NCI-H524 treated with DMSO at 0.1 percent for 48 hours (cell line): ENCODE measurements at places on chromosomes 1 and 21.
A peak's percentile ranks its signal among the peaks of the same experiment; 100 is the strongest.

DNA sequence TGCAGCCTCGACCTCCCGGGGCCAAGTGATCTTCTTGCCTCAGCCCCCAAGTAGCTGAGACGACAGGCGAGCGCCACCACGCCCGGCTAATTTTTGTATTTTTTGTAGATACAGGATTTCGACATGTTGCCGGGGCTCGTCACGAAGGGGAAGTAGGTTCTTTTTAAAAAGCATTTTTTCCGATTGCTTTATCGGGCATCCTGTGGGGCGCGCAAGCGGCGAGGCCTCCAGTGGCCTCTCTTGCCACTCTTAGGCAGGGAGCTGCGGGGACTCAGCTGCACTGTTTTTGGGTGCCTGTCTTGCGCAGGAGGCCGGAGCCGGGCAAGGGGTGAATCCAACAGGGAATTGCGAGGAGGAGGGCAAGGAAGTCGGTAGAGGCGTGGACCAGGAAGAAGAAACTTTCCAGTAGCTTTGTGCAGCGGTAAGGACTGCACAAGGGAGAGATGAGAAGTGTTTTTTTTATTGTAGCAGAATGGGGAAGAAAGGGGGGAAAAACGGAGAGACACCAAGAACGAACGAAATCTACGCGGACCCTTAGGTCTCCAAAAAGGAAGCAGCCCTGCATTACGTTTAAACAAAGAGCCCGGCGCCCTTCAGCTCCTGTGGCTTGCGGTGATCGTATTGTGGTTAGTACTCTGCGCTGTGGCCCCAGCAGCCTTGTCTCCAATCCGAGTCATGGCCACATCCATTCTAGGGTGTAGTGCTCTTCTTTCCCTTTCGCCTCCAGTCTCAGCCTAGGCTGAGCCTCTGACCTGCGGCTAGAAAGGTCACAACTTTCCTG is 164.8 kb downstream of the PPIAL4G start:
- DNase-seq, result no peak

- no peak for DNase-seq
These were observed 8.6 kb downstream of the TMED5 start for GRCh38 chr1:93171549-93172034.

- no peak for DNase-seq
These were observed 26.8 kb downstream of the KIF1B start for GRCh38 chr1:10237157-10237539.

DNA sequence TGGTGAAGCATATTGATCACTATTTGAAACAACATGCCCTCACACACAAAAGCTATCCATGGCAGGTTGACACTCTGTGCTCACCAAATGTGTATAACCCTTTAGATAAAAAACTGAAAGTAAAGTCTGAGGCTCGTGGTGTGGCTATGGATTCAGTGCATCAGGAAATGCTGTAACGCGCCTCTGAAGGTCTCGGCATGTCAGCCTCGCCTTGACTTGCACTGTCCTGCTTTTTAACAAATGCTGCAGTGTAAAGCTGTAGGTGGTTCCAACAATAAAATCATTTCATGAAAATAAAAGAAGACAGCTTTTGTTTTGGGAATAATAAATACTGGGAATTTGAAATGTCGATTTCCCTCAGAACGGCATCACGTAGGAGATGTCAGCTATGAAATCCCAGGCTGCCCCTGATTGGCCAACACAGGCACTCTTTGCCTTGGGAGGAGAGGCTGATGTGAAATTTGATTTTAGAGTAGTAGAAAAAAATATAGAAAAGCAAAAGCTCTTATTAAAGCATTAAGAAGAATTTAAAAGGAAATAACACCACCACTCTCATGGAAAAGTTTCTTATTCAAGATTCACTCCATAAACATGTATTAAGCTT is 168.2 kb downstream of the DSCAM start:
- no peak for DNase-seq

- DNase-seq, result no peak
These were observed 86.0 kb downstream of the GALNT2 start for GRCh38 chr1:230152999-230153398.

DNA sequence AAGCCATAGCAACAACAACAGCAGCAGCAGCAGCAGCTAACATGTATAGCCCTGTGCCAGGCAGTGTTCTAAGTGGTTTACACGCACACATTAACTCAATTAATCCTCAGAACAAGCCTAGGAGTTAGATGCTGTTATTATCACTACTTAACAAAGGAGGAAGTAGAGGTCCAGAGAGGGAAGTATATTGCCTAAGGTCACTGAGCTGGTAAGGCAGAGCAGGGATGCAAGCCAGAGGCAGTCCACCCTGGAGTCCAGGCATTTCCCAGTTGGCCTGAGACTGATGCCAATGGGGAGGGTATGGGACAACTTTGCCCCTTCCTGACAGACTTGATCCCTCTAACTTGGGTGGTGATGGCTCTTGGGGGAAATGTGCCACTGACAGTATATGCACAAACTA is 6.8 kb downstream of the CDC14A start:
- DNase-seq, result no peak

DNA sequence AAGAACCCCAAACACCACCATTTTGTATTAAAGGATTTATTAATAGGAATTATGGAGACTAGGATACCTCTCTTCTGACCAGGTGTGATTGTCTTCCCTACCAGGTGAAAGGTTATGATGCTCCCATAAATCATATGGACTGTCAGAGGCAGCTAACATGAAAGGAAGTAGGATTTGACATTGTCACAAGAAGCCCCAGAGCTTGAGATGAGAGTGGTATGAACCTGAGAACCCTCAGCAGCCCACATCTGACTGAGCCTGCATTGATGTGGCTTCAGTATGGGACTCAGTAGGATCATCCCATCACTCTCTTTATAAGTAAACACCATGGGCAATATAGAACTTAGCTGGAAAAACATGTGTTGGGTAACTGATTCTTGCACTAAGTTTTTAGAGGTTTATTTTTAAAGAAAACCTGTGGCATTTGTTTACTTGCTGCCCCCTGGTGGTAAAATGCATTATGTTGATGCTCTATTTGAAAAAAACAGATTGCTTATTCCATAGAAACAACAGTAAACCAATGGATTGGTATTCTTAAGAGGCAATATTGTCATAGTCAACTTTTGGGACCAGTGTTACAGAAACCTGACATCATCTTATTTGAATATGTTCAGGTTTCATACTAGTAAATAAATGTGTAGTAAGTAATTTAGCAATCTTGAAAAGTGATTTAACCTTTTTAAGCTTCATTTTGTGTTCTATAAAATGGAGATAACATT is 16.6 kb upstream of the CACYBP start:
- no peak for DNase-seq

GRCh38 chr1:47711184-47711847 is 273.5 kb downstream of the FOXD2 start:
- no peak for DNase-seq

DNA sequence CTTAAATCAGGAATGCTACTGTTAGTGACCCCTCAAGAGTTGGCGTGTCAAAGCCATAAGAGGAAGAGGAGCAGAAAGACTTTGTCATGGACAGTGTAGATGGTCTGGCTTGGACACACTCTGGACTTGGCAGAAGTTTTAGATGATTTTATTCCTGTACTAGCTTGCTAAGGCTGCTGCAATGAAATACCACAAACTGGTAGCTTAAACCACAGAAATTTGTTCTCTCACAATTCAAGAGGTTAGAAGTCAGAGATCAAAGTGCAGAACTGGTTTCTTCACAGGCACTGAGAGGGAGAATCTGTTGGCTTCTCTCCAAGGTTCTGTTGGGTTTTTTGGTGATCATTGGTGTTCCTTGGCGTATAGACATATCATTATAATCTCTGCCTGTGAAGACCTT is 869.8 kb upstream of the B3GALT2 start:
- no peak for DNase-seq

- DNase-seq, result no peak
These were observed 79.8 kb downstream of the USP1 start for GRCh38 chr1:62516600-62516999.

- no peak for DNase-seq
These were observed 18.9 kb upstream of the TMEM54 start for GRCh38 chr1:32919811-32920733.

GRCh38 chr1:29975036-29975694 is 738.8 kb downstream of the PTPRU start:
- no peak for DNase-seq

- no peak for DNase-seq
These were observed 119.6 kb upstream of the CD34 start for GRCh38 chr1:208030288-208031091.

DNA sequence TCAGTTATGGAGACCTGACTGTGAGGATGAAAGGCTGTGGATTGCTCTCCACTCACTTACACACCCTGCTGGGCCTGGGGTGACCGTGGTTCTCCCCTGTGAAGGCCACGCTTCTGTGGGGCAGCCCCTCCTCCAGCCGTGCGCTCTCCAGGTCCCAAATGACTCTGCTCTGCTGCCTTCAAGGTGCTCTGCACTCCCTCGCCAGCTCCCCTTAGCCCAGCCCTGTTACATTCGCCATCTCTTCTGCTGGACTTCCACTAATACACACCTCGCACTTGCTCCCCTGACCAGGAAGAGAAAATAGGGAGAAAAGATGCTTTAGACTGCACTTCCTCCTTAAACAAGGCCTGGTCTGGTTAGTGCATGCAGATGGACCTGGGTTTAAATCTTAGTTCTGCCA is 24.6 kb downstream of the OPTC start:
- DNase-seq, result no peak

- DNase-seq, result no peak
These were observed 378.7 kb downstream of the SEC16B start for GRCh38 chr1:177591155-177591554.

GRCh38 chr1:35557611-35558373 is at the start of gene NCDN:
Gene NCDN (plus strand): TSS chr1:35557799. CDS start chr1:35558191, 392 bp downstream.
- DNase-seq, result peak; percentile 76

GRCh38 chr1:155093911-155094621 is 15.4 kb downstream of the EFNA3 start:
- DNase-seq, result peak; percentile 34

GRCh38 chr1:10839188-10839770 is 42.8 kb upstream of the CASZ1 start:
- no peak for DNase-seq

- no peak for DNase-seq
These were observed 17.7 kb upstream of the ZSCAN20 start for GRCh38 chr1:33454646-33455282.

GRCh38 chr21:45407629-45408247 is 2.8 kb downstream of the COL18A1 start:
- DNase-seq, result no peak

GRCh38 chr1:217029281-217030157 is 306.3 kb upstream of the ESRRG start:
- no peak for DNase-seq

DNA sequence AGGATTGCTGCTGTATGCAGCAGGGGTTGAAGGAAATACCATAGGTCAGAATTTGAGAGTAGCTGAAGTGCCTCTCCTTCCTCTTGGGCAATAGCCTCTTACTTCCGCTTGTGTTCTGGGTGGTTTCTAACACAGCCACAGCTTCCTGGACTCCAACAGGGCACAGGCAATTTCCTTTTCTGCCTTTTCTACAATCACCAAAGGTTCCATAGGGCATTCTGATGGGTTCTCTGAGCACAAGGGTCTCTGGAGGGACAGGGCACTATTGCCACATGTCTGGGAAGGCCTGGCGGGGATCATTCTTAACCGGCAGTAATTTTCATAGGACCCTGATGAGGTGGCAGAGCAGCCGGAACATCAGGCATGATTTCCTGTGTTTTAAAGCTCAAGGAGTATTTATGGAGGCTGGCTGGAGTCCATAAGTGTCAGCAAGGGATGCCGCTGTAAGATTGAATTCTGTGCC is 5.5 kb upstream of the AGTRAP start:
- DNase-seq, result no peak

GRCh38 chr1:119220991-119221390 is 80.5 kb upstream of the WARS2 start:
- DNase-seq, result no peak

- DNase-seq, result peak; percentile 65
These were observed 6.0 kb downstream of the DYNLT5 start for GRCh38 chr1:66758241-66758755.

- DNase-seq, result no peak
These were observed 415 bp upstream of the LAD1 start for GRCh38 chr1:201399352-201400126.

- no peak for DNase-seq
These were observed 10.0 kb upstream of the OLIG2 start for GRCh38 chr21:33015756-33016155.

DNA sequence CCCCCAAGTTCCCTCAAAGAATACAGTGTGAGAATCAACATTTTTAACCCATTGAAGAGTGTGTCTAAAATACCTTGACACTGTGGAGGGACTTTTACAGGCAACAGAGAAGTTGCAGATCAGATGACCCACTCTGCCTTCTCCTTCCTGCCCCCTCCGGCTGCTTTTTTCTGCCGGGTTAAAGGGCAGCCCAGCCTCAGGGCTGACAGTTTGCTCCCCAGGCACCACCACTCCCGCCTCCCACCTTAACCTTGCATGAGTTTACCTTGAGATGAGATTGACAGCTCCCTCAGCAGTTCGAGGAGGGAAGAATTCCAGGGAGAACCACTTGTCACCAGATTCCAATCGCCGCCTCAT is 3.2 kb downstream of the MTHFR start:
- DNase-seq, result no peak

GRCh38 chr1:161910604-161911003 is 113.1 kb downstream of the OLFML2B start:
- DNase-seq, result no peak

DNA sequence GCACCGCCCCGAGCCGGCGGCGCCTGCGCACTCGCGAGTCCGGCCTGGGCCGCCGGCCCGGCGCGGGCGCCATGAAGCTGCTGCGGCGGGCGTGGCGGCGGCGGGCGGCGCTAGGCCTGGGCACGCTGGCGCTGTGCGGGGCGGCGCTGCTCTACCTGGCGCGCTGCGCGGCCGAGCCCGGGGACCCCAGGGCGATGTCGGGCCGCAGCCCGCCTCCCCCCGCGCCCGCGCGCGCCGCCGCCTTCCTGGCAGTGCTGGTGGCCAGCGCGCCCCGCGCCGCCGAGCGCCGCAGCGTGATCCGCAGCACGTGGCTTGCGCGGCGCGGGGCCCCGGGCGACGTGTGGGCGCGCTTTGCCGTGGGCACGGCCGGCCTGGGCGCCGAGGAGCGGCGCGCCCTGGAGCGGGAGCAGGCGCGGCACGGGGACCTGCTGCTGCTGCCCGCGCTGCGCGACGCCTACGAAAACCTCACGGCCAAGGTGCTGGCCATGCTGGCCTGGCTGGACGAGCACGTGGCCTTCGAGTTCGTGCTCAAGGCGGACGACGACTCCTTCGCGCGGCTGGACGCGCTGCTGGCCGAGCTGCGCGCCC is at the start of gene B3GALT6:
Gene B3GALT6, plus strand, starts transcription at position 30 of the 588 bp plus-strand sequence. Its CDS starts 42 bp downstream, at position 72.
- DNase-seq, result no peak

GRCh38 chr1:62687421-62687902 is 724 bp downstream of the DOCK7 start:
- DNase-seq, result no peak

DNA sequence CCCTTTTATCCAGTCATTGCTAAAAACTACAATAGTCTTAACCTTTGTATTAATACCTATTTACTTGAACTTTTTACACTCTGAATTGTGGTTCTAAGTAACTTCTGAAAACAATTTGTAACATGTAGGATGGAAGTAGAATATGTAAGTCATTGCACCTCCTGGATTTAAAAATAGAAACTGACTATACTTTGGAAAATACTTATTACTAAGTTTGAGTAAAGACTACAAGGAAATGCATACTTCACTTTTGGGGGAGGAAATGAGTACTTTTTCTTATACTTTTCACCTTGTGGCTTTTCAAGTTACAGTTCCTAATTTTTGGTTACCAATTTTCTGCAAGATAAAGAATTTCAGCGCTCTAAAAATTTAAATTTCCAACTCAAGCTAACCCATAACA is 8.7 kb downstream of the RGS18 start:
- no peak for DNase-seq
